Renal pelvis (tissue), 12 donors: ENCODE measurements at places on chromosomes 3 and 15.

DNA sequence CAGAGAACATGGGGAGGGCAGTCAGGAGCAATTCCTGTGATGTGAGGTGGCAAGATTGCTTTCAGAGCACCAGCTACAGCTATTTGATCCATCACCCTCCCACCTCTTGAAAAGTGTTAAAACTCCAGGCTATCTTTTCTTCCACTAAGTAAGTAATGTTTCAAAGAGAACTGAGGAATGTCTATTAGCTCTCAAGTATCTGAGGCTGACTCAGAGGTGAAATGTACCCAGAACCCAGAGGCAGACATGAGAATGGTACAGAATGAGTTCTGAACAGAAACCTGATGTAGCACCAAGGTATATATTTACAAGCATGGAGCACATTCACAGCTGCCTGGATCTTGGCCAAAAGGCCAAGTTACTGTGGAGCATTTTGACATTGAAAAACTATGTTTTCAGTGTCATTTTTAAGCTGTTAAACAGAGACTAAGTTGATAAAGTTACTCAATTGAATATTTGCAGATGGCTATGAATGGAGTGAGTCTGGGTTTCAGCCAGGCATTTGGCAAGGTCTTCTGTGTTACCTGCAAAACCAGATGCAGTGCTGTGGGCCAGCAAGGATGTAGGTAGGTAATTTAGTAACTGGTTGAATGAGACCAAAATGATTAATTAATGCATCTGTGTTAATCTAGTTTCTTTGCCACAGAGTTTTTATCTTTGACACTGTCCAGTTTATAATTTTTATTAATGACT lies 227.7 kb upstream of the CD96 start:
- DNase-seq = peak; percentile 21

GRCh38 chr3:153734777-153735551 lies 386.2 kb upstream of the ARHGEF26 start:
- no peak for DNase-seq

- no peak for DNase-seq
Observed at GRCh38 chr15:36879568-36880222, 220.7 kb downstream of the MEIS2 start.

GRCh38 chr3:108972482-108972881 lies 18.8 kb upstream of the GUCA1C start:
- no peak for DNase-seq

DNA sequence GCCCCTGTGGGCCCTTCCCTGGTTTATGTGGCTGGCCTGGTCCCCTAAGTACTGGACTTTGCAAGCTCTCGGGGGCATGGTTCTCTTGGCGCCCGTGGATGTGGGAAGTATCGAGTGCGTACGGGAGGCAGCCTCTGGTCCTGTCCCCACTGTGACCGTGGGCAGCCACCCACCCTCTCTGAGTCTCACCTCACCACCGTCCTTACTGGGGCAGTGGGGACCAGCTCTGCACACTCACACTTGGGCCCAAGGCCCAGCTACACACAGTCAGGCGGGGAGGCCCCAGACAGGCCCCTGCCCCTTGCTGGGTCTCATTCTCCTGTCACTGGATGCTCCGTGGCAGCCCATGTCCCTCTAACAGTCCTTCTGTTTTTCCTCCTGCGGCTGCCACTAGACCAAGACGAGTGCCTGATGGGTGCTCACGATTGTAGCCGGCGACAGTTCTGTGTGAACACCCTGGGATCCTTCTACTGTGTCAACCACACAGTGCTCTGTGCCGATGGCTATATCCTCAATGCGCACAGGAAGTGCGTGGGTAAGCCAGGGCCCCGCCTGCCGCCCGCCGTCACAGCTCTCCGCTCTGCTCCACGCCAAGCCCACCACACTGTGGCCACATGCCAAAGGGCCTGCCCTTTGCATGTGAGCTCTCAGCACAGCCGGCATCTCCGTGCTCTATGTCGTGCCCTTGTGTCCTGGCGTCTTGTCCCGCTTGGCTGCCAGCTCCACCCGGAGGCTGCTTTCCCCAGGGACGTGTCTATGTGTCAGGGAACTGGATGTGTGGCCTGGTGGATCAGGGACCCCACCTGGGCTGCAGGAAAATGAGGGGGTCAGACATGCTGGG lies 72.7 kb downstream of the FBLN2 start:
- no peak for DNase-seq

- DNase-seq = no peak
Observed at GRCh38 chr3:126509597-126510307, 7.8 kb downstream of the UROC1 start.

GRCh38 chr3:98567666-98568270 lies 25.6 kb downstream of the CPOX start:
- no peak for DNase-seq

GRCh38 chr3:129121016-129121791 lies 400 bp downstream of the RAB43 start:
- DNase-seq = no peak

GRCh38 chr3:152120601-152121269 lies 148.0 kb upstream of the MBNL1 start:
- no peak for DNase-seq

DNA sequence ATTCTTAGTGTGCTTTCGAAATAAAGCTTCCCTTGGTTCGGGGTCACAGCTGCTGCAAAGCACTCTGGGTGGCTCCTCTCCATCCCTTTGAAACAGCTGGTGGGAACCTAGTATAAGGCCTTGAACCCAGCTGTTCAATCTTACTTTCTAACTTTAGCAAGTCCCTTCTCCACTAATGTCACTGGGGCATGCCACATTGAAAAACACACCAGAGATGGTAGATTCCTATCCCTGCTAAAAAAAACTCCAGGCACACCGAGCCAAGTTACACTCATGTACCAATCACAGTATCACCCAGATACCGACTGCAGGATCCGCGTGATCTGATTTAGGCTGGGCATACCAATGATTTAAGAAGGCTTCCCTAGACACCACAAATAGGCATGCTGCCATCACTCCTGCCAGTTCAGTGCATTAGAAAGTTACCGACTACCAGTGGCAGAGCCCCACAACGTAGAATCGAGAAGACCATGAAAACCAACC lies 65.0 kb downstream of the WWTR1 start:
- no peak for DNase-seq

DNA sequence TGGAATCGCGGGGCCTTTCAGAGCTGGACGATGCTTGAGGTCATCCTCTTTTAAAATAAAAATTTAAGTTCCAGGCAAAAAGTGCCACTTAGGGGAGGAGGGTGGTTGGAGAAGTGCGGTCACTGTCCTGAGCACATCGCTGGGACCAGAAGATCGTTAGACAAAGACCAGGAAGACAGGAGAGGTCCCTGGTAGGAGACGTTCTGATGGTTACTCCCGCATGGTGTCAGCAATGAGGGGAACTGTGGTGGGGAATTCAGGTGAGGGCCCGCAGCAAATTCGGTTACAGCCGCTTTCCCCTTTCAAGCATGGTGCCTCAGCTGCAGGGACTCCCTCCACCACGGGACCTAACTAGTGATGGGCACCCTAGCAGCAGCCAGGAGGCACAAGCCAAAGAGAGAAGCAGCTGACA lies 1.0 kb upstream of the ISY1 start:
- no peak for DNase-seq

- no peak for DNase-seq
Observed at GRCh38 chr3:156806698-156807097, 19.5 kb upstream of the LEKR1 start.

DNA sequence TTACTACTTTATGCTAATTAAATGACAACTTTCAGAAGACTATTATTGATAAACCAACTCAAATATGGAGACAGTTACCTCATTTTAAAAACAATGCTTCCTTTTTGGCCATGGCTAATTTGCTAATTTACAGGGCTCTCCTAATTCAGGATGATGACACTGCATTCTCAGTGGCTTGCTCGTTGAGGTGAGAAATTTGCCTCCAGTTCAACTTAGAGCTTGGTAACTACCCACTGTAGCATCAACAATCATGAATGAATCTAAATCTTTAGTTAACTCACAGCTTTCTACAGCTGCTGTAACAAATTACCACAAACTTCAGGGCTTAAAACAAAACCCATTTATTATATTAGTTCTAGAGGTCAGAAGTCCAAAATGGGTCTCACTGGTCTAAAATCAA lies 14.0 kb downstream of the PBRM1 start:
- DNase-seq = no peak

- DNase-seq = no peak
Observed at GRCh38 chr3:152225201-152225600, 43.5 kb upstream of the MBNL1 start.

DNA sequence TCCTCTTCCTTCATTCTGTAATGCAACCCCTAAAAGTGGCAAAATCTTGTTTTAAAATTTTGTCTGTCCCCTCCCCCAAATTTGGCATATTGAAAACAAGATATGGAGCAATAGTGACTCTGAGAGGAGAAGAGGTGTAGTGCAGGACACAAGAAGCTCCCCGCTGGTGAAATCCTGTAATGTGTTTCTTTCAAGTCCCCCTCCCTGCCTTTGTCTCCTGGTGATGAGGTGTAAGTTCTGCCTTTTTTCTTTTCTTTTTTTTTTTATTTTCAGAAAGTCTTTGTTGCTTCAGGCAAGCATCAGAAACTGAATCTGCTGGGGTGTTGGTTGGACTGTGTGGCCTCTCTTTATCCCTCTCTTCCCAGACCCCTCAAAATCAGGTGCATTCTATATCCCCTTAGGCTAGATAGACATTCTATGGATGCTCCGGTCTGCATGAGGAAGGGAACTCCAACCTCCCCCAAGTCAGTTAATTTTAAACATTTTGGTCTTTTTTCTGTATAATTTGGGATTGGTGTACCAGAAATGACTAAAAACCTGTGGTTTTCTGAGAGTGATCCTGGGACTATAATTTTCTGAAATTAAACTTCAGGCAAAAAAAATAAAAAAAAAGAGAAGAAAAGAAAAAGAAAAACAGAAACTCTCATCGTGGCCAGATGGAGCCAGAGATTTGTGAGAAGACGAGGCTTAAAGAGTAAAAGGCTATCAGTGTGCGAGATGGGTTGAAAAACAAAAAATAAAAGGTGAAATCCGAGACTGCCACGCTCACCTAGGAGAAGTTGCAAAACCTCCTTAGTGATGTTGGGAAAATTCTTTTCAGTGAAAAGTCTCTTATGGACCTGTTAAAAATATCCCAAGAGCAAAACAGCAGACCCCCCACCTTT lies 21.4 kb downstream of the ACKR2 start:
- no peak for DNase-seq

GRCh38 chr3:120928991-120929390 lies 21.0 kb downstream of the STXBP5L start:
- DNase-seq = no peak

DNA sequence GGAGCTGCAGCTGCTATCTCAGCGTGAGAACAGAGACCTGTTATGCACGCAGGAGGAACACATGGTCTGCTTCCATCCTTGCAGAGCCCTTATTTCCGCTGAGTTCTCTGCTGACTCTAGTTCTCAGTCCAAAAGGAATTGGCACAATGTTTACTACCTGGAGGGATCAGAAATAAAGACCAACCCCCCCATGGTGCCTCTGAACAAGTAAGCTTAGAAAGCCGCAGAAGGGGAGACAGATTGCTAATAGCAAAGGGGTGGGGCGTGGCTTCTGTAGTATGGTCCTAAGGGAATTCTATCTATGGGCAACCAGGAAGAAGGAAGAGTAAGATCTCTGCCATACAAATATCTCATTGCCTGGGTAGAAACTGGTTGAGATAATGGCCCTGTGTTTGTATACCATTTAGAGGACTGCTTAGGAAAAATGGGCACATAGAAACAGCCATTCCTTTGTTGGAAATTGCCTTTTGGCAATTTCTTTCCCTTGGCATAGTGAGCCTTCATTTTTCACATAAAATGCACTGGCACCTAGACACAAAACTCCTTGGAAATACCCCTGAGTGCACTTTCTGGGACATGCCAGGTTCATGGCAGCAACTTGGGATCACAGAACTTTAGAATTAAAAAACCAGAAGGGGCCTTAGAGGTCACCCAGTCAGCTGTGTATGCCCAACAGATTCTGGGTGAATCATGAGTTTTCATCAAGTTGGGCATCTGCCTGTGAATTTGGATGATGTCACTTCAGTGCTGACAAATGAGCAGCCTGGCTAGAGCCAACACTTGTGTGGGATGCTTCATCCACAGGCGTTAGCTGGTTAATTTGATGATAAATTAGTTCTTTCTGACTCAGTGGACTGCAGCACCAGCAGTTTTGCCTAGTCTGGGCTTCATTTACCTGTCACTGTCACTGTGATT lies 57.4 kb upstream of the STXBP5L start:
- no peak for DNase-seq

- DNase-seq = peak; percentile 9
Observed at GRCh38 chr15:52551762-52552161, 17.1 kb downstream of the ARPP19 start.

- DNase-seq = no peak
Observed at GRCh38 chr3:15794303-15794771, 3.4 kb downstream of the ANKRD28 start.

DNA sequence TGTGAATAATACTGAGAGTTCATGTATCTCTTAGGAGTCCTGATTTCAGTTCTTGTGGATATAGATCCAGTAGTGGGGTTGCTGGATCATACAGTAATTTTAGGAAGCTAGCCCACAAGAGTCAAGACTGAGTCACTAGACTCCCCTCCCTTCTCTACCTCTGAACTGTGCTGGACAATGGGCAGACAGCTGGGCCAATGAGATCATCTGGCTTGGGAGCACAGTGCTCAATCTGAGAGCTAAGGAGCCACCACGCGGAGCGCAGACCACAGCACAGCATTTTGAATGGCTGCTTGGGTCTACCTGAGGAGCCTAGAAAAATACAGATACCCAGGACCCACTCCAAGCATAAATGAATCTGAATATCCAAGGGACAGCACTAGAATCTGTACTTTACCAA lies 32.5 kb downstream of the WNT5A start:
- DNase-seq = no peak

- no peak for DNase-seq
Observed at GRCh38 chr15:62647843-62648505, 394.6 kb upstream of the TPM1 start.

- DNase-seq = no peak
Observed at GRCh38 chr15:45138814-45139765, 9.3 kb downstream of the DUOX1 start.

- no peak for DNase-seq
Observed at GRCh38 chr3:10554746-10555145, 49.4 kb upstream of the ATP2B2 start.

DNA sequence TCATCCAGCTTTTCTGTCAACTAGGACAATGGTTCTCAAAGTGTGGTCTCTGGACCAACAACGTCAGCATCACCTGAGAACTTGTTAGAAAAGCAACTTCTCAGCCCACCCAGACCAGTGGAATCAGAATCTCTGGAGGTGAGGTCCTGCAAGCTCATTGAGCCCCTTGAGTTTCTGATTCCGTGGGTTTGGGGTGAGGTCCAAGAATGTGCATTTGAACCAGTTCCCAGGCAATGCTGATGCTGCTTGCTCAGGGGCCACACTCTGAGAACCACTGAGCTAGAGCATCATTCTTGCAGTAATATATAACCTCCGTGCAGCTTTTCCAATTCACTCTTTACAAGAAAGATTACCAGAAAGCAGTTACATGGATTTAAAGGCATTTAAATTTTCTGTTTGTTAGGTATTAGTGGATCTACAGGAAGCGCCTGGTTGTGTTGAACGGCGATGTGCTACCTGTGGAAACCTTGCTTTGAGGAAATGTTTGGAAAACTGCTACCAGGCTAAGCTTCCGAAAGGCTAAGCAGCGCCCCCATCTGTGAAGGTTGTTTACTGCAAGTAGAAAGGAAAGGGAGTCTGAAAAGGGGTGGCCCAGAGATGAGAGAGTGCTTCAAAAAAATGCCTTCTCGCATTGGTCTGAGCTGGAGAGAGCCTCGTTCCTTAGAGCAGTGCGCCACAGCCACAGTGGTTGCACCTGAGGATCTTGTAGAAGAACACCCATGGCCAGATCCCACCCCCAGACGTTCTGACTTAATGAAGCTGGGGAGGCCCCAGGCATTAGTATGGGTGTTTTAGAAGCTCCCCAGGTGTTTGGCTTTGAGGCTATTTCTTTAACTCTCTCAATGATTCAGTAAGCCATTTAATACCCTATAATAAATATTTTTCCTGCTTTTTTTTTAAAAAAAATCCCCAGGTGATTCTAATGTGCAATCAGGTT lies 50.0 kb downstream of the RLBP1 start:
- no peak for DNase-seq
